ENCODE measurements at places on chromosomes 7 and 10.

GRCh38 chr10:42753507-42754154, 29.0 kb upstream of the BMS1 start:
- DNase-seq: no peak

GRCh38 chr10:13858709-13859108, 271.9 kb downstream of the PRPF18 start:
- no peak for DNase-seq

DNA sequence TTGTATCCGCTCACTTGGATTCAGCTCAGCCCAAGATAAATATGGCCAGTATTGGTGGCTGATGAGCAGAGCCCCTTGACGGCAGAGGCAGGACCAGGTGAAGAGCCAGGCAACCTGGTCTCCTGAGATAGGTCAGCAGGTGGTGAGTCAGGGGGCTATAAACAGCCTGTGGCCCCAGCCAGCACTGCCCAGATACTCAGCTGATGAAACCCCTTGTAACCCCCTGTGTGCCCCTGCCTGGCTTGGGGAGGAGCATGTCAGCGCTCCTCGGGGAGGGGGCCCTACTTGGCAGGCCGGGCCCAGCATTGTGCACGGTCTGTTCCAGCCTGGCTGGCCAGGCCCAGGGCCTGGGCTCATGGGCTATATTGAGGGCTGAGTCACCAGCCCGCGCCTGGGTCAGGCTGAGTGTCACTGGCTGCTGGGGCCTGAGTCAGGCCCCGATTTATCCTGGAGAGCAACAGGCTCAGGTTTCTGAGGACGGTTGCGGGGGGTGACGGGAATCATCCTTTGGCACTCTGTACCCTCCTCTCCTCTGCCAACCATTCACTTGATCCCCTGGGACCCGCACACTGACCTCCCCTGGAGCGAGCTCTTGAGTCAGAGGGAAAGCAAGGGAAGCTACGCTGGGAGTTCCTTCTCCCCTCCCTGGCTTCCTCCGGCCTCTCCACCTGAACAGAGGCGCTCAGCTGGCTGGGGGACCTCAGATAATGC, 2.8 kb upstream of the FLNC start:
- no peak for DNase-seq

DNA sequence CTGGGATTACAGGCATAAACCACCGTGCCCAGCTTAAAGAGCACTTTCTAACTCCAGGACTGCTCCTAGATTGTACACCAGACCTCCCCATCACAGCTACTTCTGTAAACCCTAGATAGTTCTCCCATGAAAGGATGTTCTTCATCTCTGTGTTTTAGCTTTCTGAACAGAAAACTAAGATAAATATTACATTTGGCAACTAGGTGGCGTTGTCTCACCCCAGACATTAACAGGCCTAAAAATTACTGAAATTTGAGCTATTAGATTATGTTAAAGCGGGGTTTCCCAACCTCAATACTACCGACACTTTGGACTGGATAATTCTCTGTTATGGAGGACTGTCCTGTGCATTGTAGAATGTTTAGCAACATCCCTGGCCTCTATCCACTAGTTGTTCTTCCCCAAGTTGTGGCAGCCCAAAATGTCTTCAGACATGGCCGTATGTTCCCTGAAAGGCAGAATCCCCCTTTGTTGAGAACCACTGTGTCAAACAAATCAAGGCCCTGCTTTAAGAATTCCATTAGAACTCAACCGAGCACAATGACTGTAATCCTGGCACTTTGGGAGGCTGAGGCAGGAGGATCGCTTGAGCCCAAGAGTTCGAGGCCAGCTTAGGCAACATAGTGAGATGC, 19.1 kb downstream of the ATOH7 start:
- no peak for DNase-seq

DNA sequence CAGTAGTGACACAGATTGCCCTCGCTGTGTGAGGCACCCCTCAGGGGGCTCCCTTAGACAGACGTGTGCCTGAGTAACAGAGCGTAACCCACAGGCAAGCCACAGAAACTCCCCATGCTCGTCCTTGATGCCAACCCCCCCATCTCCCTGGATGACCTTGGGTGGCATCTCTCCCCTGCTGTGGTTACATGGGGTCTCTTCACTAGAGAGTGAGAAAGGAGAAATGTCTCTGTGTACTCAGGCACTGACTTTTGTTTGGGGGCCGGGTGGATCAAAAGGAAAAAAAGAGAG, 1.1 kb upstream of the ASB10 start:
- no peak for DNase-seq

DNA sequence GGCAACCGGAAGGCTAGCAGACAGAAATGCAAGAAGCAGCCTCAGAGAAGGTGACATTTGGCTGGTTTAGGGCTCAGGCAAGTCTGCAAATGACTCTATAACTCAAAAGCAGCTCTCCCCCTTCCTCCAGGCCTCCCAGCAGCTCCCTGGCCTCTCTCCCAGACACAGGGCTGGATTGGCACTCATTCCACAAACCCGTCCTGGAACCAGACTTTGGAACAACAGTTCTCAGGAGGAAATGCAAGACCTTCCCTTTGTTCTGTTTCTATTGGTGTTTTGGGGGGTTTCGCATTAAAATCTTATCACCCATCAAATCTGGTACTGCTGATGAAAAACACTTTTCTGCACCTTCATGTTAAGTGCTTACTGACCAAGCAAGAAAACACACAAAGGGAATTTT, 40.3 kb upstream of the EFCAB10 start:
- no peak for DNase-seq

GRCh38 chr10:103529539-103529938, 36.0 kb downstream of the NEURL1 start:
- DNase-seq: no peak

- DNase-seq: peak; percentile 1
Measured at GRCh38 chr7:28296571-28297483, 115.5 kb upstream of the CREB5 start.

DNA sequence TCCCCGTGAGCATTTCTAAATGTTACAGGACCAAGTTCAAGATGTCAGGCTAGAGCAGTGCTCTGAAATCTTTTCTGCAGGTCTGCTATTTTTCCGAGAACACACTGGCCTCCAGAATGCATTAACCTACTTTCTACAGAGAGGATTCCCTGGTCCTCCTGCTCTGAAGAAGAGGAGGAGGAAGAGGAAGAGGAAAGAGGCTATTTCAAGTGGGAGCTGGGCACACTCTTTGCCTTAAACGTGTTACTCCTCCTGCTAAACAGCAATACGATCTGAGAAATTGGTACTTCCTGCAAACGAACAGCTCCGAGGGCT, 157.4 kb downstream of the FRMD4A start:
- DNase-seq: no peak

- DNase-seq: no peak
Measured at GRCh38 chr7:8277394-8277982, 15.5 kb upstream of the ICA1 start.

GRCh38 chr10:4541292-4541691, 284.7 kb upstream of the AKR1E2 start:
- DNase-seq: no peak

- DNase-seq: no peak
Measured at GRCh38 chr7:17093461-17093860, 205.0 kb upstream of the AHR start.

All from NCI-H2227 treated with DMSO at 0.1 percent for 48 hours (cell line).